ENCODE measurements at places on chromosomes 11 and 22. TPM values are rescaled to one million over a fixed set of nuclear protein-coding genes. Genes with fewer than 3 reads are reported as not detected.

The OR52I2 gene
- 0.14 TPM for total RNA-seq

The C11orf42 gene
- total RNA-seq, result not detected

The KDELR3 gene
- 2.2 TPM for total RNA-seq

The RFPL1 gene
- 0.75 TPM for total RNA-seq

The PRG3 gene
- not detected for total RNA-seq

The SSTR3 gene
- total RNA-seq, result 0.28 TPM

The SCGB1A1 gene
- total RNA-seq, result not detected

The PIH1D2 gene
- 3.0 TPM for total RNA-seq

The DNAJB13 gene
- total RNA-seq, result not detected

The CHEK1 gene
- total RNA-seq, result 8.1 TPM

The CREB3L1 gene
- 3.9 TPM for total RNA-seq

The CD3G gene
- not detected for total RNA-seq

The PNPLA5 gene
- total RNA-seq, result not detected

The GGTLC3 gene
- total RNA-seq, result not detected

The SYCE3 gene
- not detected for total RNA-seq

The C11orf97 gene
- total RNA-seq, result 1.5 TPM

The OR4A16 gene
- 0.25 TPM for total RNA-seq

The CACNA1I gene
- total RNA-seq, result 0.44 TPM

The NELL1 gene
- 123 TPM for total RNA-seq

The CALCA gene
- 177 TPM for total RNA-seq

The THYN1 gene
- 83.7 TPM for total RNA-seq

The CARD16 gene
- 35.8 TPM for total RNA-seq

Measured in motor neuron (in vitro differentiated cells).